ENCODE measurements at places on chromosomes 7 and 10.

GRCh38 chr7:2013381-2014311, 219.1 kb downstream of the MAD1L1 start:
- DNase-seq = no peak

GRCh38 chr7:142483659-142484317, 225.9 kb upstream of the PRSS58 start:
- DNase-seq = no peak

DNA sequence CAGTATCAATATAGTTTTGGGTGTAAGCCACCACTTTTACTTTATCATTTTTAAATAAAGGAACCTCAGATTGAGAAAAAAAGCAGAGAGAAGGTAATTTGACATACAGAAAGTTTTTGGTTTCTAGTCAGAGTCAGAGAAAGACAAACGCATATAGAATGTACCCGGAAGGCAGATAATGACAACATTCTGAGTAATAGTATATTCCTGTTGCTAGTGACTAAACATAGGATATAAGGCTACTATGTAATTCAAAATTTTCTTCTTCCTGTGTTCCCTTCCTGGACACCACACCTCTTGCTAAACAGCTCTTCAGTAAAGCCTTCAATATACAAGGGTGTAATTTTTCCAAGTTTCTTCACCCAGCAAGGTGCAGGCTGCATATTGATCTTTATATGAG, 597.6 kb downstream of the PCDH15 start:
- no peak for DNase-seq

DNA sequence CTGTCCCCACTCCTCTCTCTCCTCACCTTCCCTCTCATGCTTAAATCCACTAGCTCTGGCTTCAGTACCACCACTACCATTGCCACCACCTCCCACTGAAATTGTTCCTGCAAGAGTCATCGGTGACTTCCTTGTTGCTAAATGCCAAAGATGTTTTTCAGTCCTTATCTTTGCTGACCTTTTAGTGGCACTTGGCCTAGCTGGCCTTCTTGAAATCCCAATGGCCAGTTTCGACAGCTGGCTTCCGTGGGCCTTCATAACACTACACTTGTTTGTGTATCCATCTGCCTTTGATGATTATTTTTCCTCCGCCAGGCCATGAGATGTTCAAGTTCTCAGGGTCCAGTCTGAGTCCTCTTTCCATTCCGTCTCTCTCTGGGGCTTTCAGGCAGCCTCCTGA, 118.2 kb upstream of the NANOS1 start:
- DNase-seq = no peak

- no peak for DNase-seq
These were observed 915.4 kb upstream of the AUTS2 start for GRCh38 chr7:68682910-68683309.

GRCh38 chr7:22400150-22400814, 43.3 kb upstream of the RAPGEF5 start:
- no peak for DNase-seq

DNA sequence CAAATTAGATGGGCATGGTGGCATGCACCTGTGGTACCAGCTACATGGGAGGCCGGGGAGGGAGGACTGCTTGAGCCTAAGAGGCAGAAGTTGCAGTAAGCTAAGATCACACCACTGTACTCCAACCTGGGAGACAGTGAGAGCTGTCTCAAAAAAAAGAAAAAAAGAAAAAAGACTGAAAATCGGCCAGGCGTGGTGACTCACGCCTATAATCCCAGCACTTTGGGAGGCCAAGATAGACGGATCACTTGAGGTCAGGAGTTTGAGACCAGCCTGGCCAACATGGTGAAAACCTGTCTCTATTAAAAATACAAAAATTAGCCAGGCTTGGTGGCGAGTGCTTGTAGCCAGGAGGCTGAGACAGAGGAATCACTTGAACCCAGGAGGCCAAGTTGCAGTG, 11.9 kb downstream of the RNF216 start:
- DNase-seq = no peak

GRCh38 chr10:131755200-131755599, 145.6 kb upstream of the PPP2R2D start:
- no peak for DNase-seq

DNA sequence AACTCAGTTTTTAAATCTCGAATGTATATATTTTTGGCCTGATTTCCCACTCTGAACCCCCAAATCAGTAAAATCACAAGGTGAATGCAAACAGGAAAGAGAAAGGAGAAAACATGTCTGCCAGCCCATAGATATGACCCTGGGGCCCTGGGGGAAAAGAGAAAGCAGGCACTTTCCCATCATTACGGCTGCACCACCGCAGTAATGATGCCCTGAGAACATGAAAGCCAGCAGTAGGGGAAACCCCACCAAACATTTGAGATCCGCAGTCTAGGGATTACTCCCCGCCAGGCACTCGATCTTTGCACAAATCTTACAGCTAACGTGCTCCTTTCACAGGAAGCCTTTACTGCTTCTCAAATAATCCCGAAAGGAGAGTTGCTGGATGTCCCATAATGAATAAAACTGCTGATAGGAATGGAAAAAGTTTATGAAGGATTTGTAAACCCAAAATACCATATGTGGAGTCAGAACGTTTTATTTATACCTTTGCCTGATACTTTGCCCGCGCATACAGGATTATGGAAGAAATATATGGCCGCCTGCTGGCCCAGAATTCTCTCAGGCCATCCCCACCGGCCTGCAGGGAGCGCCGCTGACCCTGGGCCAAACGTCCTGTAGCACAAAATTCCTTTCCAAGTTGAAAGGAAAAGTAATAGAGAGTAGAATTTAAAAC, 180.0 kb upstream of the INHBA start:
- DNase-seq = no peak

- no peak for DNase-seq
These were observed 299.9 kb upstream of the LRRTM3 start for GRCh38 chr10:66625709-66626590.

DNA sequence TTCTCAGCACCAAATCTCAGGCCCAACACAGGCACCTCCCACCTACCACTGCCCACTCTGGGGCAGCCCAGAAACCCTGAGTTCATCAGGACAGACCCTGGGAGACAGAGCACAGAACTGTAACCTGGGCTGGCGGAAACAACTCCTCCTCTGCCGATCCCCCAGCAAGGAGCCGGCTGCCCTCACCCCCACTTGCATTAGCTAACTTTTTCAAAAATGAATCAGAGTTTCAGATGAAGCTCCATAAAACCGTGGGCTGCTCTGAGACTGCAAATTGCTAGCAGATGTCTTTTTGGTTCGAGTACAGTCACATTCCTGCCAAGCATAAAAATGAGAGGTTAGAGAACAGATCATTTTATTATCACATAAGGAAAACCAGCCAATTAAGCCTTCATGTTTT, 93.4 kb upstream of the PARD3 start:
- DNase-seq = no peak

DNA sequence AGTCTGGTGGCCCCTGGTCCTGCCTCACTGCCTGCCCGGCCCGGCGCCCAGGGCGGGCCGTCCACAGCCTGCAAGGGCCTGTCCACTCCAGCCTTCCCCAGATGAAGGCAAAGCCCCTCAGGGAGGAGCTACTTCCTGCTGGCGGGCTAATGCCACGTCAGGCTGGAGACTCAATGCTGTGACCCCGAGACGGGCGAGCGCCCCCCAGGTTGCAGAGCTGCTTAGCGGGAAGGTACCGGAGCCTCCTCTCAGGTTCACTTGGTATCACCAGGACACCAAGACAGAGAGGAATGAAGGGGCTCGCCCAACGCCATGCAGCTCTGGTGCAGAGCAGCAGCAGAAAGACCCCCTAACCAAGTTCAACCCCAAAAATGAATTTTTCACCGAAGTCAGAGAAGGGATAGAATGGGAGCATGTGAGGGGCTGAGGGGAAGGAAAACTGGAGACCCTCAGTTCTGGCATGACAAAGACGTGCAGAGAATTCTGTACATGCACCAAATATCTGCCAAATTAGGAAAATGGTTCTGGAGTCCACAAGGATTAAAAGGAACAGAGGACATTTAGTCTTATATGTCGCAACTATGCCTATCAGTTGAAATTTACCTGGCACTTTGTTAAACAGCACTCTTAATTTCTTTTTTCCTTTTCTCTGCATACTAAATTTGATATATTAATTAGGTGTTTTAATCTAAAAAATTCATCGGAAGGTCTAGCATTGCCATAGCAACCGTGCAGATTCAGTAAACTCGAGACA, 2.8 kb downstream of the STK32C start:
- DNase-seq = no peak

DNA sequence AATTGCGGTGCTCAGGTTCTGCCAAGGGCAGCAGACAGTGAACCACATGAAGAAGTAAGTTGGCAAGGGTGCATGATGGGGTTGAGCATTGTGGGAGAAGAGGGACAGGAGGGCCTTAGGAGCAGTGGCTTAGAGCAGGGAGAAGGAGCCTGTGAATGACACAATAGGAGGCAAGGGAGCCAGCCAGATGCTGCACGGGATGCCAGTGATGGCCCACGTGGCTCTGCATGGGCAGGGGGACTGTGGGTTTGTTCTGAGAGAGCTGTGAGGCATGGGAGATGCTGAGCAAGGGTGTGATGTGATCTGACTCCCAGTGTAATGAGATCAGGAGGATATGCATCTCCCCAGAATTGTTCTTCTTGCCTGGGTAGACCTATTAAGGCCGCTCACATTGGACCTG, 60.9 kb downstream of the C10orf90 start:
- DNase-seq = no peak

GRCh38 chr10:73839276-73839966, 28.0 kb upstream of the NDST2 start:
- no peak for DNase-seq

- DNase-seq = no peak
These were observed 76.8 kb downstream of the TFEC start for GRCh38 chr7:115953592-115954255.

DNA sequence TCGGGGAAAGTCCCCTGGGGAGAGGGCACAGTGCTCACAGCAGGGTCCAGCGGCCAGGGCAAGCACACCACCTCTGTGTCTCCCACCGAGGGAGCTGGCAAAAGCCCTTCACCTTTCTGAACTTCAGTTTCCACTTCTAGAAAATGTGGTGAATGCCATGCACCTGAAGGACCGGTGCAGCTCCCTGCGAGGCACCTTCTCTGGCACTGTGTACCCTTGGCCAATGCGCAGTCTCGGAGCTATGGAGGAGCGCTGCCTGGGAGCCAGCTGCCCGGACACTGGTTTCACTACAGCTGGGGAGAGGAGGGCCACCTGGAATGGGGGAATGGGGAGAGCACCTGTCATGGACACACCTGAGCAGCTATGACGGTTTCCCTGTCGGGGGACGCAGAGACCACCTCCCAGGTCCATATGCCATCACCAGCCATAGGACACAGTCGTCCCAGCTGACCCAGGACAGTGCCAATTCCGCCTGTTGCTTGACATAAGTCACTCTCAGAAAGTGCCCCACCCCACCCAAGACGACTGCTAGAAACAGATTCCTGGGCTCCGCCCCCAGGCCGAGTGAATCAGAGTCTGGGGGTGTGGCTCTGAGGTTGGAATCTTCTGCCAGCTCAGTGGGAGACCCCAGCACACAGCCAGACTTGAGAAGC, 16.8 kb downstream of the RASGEF1A start:
- no peak for DNase-seq

DNA sequence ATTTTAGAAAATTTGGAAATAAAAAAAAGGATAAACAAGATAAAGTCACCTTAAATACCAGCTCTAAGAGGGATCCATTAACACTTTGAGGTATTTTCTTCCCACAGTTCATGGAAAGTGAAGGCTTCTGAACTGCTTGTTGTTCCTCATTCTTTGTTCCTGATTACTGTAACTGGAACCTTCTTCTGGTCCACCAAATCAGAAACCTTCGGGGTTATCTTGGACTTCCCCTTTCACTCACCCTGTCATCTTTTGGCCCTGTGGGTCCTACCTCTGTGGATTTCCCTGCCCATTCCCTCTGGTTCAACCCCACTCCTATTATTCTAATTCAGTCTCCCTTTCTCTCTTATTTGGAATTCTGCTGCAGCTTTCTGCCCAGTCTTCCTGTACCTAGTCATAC, 116.5 kb upstream of the PRPS1L1 start:
- no peak for DNase-seq

DNA sequence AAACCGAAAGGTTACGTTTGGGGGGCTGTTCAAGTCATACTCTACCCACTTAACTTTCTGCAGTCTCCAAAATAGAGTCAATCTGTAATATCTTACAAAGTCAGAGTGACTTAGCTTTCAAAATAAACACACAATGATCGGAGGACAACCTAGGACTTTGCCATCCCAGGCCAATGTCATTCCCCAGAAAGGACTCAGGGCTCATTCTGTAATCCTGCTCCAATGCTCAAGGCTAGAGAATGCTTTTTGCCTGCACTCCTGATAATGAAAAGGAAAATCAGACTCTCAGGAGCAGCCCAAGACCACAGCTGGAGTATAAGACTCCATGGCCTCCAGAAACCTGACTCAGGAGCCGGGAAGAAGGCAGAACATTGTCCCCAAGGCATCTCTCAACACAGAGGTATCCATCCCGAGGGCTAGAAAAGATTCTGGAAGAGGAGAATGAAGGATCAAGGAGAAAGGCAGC, 28.5 kb upstream of the ASCC1 start:
- no peak for DNase-seq

GRCh38 chr10:34626158-34626880, 188.8 kb downstream of the PARD3 start:
- no peak for DNase-seq

- DNase-seq = no peak
These were observed 172.9 kb upstream of the MGMT start for GRCh38 chr10:129293991-129294700.

DNA sequence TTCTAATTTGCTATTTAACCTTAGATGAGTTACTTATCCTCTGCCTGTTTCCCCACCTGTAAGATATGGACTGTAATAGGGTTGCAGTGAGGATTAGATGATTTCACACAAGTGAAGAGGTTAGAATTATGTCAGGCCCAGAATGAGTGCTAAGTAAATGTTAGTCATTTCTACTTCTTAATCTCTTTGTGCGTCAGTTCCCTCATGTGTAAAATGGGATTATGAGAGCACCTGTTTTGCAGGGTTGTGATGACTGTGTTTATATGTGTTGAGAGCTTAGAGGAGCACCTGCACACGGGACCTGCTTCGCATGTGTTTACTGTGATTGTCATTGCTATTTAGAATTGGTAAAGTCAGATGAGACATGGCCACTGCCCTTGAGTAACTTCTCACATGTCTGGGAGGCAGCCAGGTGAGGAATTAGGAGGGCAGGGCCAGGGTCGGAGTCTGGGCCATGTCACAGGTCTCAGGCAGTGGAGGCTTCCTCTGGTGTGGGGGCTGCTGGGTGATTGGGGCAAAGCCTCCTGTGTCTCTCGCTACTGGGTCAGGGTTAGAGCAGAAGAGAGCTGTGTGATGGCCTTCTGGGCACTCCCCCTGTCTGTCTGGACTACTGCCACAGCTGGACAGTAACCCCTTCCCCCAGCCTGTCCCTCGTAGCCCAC, 106.7 kb downstream of the WDFY4 start:
- no peak for DNase-seq

DNA sequence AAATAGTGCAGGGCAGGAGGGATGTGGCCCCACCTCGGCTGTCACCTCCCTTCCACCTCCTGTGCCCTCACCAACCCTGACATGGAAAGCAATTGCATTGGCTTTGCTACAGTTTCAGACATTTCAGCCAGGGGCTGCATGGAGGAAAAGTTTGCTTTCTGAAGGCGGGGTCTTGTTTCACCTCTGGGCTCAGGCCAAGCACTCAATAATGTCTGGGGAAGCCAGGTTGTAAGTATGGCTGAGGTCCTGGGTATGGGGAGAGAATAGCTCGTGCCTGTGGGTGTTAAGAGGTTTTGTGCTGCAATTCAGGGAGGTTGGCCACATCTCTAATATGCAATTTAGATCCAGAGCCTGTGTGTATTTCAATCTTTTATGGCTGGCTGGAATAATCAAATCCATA, 238.4 kb upstream of the MKI67 start:
- DNase-seq = no peak

Measured in HEK293T (cell line).